Activated CD8-positive, alpha-beta T cell treated with anti-CD3 and anti-CD28 coated beads, Interleukin-2, amount 10 ng/mL, durations not matched to agents 7 days and 5 days (primary cell): ENCODE measurements at places on chromosomes 16 and 17.

DNA sequence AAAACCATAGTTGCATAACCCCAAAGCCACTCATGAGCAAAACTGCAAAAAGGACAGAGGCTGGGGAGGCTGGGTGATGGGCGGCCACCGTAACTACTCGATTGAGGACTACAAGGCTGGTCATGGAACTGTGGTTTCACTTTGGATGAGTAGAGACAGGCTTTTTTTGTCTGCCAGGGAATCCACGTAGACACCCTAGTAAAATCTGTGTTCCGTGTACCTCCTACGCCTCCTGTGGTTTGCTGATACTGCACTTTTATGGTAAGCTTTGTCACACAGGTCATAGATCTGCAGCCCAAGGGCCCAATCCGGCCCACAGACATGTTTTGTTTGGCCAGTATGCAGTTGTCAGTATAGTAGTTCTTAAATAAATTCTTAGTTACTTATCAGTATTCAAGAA lies 2.2 kb upstream of the TLCD3B start:
- DNase-seq, result no peak

DNA sequence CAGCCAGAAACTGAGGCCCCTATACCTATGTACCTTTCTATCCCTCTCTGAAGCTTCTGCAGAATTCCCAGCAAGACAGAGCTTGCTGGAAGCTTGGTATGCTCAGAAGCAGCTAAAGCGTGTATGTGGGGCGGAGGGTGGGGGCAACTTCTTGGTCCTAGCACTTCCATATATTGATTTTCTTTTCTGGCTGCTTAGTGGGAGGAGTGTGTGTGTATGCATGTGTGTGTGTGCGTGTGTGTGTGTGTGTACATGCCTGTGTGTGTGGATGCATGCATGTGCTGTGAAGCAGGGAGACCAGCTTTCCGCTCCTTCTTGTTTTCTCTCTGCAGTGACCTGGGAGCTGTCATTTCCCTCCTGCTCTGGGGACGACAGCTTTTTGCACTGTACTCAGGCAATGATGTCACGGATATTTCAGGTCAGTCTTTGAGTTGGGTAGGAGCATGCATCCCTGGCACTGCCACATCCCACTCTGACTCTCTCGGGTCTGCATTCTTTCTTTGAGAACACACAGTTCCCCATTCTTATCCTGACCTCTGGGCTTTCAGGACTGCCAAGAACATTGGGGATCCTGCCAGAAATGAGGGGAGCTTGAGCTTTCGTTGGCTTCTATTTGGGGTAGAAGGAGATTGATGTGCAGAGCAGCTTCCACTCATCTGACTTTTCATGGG lies 10.7 kb downstream of the HPR start:
- no peak for DNase-seq

DNA sequence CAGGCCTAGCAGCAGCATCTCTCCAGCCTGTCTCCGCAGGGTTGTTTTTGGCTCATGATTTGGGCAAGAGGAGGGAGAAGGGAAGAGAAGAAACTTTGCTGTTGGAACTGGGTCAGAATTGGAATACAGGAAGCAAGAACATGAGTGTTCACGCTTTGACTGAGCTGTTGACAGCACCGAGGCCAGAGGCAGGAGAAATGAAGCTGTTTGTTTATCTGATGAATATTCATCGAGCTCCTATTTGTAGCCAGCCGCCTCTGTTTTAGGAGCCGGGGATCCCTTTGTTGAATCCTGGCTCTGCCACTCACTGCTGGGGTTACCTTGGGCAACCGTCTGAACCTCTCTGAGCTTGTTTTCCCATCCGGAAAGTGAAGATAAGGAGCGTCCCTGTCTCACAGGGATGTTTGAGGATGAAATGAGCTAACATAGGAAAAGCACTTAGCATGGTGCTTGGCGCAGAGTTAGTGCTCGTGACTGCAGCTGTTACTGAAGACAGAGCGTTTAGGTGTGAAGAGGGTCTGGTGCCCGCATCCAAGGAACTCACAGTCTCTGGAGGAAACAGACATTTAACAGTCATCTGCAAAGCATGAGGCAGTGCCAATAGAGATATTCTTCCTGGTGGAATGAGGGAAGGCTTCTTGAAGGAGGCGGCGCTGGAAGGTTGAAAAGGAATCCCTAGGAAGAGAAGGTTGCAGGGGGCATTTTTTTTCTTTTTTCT lies 29.2 kb downstream of the RAP1GAP2 start:
- no peak for DNase-seq

DNA sequence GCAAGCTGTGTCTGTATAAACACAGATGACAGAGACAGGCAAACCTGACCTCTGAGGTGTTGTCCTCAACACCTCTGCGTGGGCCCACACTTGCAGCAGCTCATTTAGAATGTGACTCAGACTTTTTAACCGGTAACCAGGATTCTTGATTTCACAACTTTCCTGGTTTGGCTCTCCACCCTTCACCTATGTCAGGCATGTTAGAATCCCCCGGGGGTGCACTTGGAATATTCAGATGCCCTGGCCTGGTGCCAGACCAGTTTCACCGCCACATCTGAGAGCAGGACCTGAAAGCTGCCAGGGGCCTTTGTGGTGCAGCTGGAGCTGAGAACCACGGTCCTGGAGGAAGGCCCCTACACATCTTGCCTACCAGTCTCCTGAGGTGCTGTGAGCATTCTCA lies 4.8 kb downstream of the DHODH start:
- DNase-seq, result no peak

DNA sequence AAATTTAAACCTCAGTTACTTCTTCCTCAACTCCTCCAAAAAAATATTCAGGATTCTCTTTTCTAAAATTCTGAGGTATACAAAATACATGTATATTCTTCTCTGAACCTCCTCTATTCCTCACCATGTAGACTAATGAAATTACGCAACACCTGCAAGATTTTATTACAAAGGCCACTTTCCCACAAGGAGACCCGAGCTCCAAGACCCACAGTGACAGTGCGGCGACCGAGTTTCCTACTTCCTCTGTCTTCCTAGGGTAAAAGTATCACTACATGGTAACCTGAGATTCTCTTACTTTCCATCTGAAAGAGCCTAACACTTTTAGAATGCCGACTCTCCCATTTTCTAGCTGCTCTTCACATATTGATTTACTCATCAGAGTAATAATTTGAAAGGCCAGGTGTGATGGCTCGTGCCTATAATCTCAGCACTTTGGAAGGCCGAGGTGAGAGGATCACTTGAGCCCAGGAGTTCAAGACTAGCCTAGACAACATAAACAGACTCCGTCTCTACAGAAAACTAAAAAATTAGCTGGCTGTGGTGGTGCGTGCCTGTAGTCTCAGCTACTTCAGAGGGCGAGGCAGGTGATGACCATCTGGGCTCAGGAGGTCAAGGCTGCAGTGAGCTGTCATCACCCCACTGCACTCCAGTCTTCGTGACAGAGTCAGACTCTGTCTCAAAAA lies 35.7 kb downstream of the CYTH1 start:
- DNase-seq, result no peak

GRCh38 chr17:35373984-35374765 lies 754 bp upstream of the SLFN11 start:
- DNase-seq, result peak; percentile 61
